CD4-positive, alpha-beta memory T cell (primary cell): ENCODE measurements at places on chromosomes 7 and 10. TPM values are rescaled to one million over a fixed set of nuclear protein-coding genes. Genes with fewer than 3 reads are reported as not detected.

- H3K27me3 ChIP-seq = no peaks in the 10 kb centered on the region
- H3K4me1 ChIP-seq = no peaks in the 10 kb centered on the region
- no peak overlapping the region for H3K27ac ChIP-seq
- no peak overlapping the region for H3K4me3 ChIP-seq
Observed at GRCh38 chr10:98167191-98167590, 32.7 kb downstream of the R3HCC1L start.

- no peaks in the 10 kb centered on the region for H3K27me3 ChIP-seq
- no peaks in the 10 kb centered on the region for H3K4me1 ChIP-seq
- no peak for DNase-seq
- no peak overlapping the region for H3K27ac ChIP-seq
- no peak overlapping the region for H3K4me3 ChIP-seq
- no peaks in the 10 kb centered on the region for H3K36me3 ChIP-seq
Observed at GRCh38 chr10:18683427-18683826, 24.2 kb downstream of the ARL5B start.

- DNase-seq = no peak
- no peaks in the 10 kb centered on the region for H3K27me3 ChIP-seq
- no peak overlapping the region for H3K27ac ChIP-seq
Observed at GRCh38 chr10:23779301-23779700, 340.4 kb downstream of the OTUD1 start.

- peaks cover 34% of the 10 kb centered on the region for H3K4me1 ChIP-seq
- no peak for DNase-seq
- H3K27me3 ChIP-seq = no peaks in the 10 kb centered on the region
- H3K4me3 ChIP-seq = no peak overlapping the region
Observed at GRCh38 chr7:73719806-73720169, 319 bp upstream of the STX1A start.

Gene C10orf53
- polyA plus RNA-seq = not detected

GRCh38 chr7:159130820-159131219, 13.8 kb downstream of the VIPR2 start:
- H3K27me3 ChIP-seq = no peaks in the 10 kb centered on the region
- H3K4me1 ChIP-seq = no peaks in the 10 kb centered on the region
- no peaks in the 10 kb centered on the region for H3K36me3 ChIP-seq
- no peak overlapping the region for H3K4me3 ChIP-seq

Gene MEST
- polyA plus RNA-seq = 3.5 TPM
